ENCODE measurements at places on chromosomes 16 and 17.

DNA sequence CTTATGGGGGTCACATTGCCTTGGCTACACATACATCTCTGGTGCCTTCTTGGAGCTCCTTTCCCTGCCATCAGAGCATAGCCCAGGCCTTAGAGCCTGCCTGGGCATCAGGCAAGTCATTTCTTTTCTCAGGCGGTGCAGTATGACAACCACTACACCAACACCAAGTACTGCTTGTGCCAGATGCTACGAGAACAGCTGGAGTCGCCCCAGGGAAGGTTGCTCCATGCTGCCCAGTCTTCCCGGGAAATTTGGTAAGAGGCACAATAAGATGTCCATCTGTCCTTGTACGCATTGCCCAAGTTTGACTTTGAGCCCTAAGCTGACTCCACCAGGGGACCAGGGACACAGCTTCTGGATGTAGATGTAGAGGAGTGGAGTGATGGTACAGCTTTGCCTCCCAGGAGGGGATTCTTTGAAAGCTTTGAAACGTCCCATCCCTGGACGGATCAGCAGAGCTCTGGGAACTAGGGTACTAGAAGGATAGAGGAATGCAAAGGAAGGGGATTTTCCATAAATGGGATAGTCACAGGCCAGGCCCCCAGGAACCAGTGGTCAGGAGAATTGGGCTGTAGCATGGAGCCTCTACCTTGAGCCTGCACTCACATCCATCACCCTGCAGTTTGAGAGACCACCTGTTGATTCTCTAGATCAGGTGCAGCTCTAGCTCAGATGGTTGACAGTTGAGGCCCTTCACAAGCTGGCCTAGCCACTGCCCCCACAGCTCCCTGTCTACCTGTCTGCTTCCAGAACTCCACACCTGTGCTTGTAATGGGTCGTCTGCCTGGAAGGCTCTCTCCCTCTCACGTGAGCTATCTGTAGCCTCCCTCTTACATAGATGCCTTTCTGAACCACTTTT, 11.0 kb upstream of the NFATC3 start:
- peak; percentile 55 for DNase-seq

- no peak for DNase-seq
These were observed 36.0 kb upstream of the MED13 start for GRCh38 chr17:62101090-62101489.

DNA sequence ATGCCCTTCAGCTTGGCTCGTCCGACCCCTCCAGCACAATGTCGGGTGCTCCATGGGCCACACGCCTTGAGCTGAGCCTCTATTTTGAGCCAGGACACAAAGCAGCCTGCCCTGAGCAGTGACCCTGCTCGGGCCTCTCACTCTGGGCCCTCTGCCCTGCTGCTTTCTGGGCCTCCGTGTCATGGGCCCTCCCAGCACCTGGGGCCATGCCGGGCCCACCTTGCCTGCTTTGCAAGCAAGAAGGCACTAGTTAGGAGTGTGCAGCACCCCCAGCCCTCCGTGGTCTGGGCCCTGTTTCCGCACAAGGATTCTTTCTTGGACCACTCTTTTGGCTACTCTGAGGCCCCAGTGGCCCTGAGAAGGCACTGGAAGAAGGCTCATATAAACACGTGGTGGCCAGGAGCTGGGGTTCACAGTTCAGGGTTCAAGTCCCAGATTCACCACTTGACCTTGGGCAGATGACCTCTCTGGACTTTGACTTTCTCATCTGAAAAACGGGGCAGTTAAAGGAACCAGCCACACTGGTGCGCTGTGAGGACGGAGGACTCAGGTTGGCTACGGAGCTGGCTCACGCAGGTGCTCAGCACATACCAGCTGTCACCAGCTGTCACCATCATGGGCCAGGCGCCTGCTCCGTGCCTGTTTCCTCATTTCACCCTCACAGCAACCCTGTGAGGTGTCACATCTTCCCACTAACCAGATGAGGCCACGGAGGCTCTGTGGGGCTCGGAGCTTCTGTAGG, 166.0 kb upstream of the GSE1 start:
- DNase-seq = peak; percentile 87

GRCh38 chr17:53719229-53719628, 103.5 kb upstream of the KIF2B start:
- DNase-seq = no peak

GRCh38 chr17:81329927-81330883, 35.1 kb upstream of the SLC38A10 start:
- DNase-seq = no peak

GRCh38 chr17:61440697-61441096, 11.5 kb upstream of the TBX4 start:
- DNase-seq = no peak

- no peak for DNase-seq
These were observed 234.7 kb upstream of the GSE1 start for GRCh38 chr16:85378145-85379040.
